ENCODE measurements at places on chromosomes 7 and 10.
A peak's percentile ranks its signal among the peaks of the same experiment; 100 is the strongest.

- no peak for DNase-seq
These were observed 37.3 kb downstream of the DNAH11 start for GRCh38 chr7:21580073-21580521.

GRCh38 chr10:6151087-6151977 is 51.4 kb upstream of the PFKFB3 start:
- DNase-seq = no peak

- DNase-seq = no peak
These were observed 4.8 kb upstream of the ZNF488 start for GRCh38 chr10:47388879-47389278.

GRCh38 chr10:14652816-14653215 is 121.9 kb downstream of the FAM107B start:
- DNase-seq = no peak

- DNase-seq = no peak
These were observed 266.1 kb downstream of the PRPF18 start for GRCh38 chr10:13852872-13853271.

GRCh38 chr7:150818971-150819370 is 18.4 kb downstream of the TMEM176A start:
- DNase-seq = no peak

DNA sequence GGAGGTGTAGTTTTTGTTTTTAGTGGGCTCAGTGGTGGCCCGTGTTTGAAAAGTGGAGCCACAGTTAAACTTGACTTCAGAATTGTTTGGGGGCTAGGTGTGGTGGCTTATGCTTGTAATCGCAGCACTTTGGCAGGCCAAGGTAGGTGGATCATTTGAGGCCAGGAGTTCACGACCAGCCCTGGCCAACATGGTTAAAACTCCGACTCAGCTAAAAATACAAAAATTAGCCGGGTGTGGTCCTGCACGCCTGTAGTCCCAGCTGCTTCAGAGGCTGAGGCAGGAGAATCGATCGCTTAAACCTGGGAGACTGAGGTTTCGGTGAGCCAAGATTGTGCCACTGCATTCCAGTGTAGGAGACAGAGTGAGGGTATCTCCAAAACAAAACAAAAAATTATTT is 1.8 kb downstream of the CCT6A start:
- DNase-seq = no peak

GRCh38 chr7:93212881-93213280 is 13.4 kb downstream of the HEPACAM2 start:
- DNase-seq = peak; percentile 87

DNA sequence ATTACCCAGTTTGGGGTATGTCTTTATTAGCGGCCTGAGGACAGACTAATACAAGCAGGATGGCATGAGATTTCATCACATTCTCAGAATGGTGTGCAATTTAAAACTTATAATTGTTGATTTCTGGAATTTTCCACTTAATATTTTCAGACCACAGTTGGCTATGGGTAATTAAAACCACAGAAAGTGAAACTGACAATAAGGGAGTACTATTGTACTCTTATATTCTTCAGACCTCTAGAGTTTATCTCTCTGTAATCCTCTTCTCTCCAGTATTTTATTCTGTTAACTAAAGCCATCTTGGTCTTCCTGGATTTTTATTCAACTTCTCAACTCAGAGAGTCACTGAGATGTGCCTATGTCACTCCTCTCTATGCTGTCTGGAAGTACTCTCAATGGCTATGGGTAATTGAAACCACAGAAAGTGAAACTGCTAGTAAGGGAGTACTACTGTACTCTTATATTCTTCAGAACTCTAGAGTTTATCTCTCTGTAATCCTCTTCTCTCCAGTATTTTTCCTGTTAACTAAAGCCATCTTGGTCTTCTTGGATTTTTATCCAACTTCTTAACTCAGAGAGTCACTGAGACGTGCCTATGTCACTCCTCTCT is 118.3 kb downstream of the PPP1R17 start:
- no peak for DNase-seq

DNA sequence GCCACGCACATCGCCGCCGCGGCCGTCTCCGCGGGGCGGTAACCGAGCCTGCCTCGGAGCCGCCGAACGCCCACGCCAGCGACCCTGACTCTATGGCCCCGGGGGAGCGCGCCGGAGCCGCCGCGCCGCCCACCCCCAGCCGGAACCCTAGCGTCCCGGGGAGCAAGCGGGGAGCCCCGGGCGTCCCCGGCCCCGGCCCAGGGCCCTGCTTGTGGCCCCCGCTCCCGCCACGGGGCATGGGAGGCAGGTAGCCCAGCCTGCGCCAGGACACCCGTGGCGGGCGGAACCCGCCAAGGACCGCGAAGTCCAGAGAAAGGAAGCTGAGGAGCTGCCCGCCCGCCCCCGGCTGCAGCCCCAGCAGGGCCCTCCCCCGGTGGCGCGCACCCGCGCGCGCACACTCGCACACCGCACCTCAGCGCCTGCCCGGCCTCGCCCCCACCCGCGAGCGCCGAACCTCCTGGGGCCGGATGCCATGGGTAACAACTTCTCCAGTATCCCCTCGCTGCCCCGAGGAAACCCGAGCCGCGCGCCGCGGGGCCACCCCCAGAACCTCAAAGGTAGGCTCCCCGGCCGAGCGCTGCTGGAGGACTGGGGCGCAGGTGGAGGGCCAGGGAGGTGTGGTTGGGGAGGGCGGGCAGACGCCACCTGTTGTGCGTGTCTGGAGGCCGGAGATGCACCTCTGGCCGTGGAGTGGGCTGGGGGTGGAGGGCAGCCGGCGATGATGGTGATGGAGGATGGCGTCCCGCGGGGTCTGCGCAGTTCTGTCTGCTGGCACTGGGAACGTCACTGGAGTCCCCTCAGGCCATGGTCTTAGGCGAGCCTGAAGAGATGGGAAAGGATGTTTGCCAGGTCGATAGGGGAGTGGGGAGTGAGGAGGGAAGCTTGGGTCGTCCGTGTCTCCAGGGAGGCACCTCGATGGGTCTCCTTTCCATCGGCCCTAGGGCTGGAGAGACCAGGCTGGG is 692 bp downstream of the NEURL1 start:
- peak; percentile 3 for DNase-seq

DNA sequence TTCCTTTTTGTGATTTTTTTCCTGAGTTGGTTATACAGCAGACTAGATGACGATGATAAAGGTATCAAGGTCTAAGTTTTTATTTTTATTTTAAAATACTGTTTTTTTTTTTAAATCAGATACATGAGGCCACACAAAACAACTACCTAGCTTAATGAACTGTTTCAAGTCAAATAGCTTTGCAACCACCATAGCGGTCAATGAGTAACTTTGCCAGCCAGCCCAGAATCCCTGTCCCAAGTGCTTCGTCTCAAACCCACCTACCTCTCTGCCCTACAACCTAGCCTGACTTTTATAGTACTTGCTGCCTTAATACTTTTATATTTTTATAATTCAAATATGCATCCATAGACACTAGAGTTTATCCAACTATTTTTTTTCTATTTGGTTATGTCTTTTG is 676.5 kb downstream of the NRG3 start:
- no peak for DNase-seq

- DNase-seq = no peak
These were observed 242.6 kb downstream of the BICC1 start for GRCh38 chr10:58755340-58755610.

DNA sequence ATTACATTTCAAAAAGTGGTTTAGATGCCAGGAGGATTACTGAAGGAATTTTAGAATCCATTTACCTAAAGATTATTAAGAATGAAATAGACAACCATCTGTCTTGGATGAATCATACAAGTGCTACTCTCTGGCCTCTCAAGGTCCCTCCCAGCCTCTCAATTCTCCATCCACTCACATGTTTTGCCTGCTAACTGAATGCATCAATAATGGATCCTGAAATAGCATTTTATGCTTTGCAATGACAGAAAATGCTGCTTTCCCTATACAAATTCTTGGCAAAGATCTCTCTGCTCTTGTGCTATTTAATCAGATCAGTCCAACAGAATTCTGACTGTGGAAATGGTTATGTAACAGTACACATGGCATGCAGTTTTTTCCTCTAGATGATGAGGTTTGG is 68.1 kb downstream of the HBP1 start:
- no peak for DNase-seq

DNA sequence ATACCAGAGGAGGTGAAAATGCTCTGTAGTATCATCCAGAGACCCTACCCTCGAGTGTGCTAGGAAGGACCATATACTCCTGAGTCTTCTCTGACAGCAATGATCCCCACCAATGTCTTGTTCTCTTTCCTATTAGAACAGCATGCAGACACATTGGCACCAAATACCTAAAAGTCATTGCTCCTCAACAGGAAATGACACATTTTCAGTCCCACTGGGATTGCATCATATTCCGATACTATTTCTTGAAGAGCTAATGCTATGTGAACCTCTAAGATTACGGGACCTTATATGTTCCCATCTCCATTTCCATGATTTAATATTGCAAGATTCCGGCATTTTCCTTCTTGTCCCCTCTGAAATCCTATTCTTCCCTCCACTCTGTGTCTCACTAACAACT is 177.4 kb downstream of the NRP1 start:
- no peak for DNase-seq

GRCh38 chr10:22486431-22486830 is 141.1 kb downstream of the SPAG6 start:
- DNase-seq = no peak

DNA sequence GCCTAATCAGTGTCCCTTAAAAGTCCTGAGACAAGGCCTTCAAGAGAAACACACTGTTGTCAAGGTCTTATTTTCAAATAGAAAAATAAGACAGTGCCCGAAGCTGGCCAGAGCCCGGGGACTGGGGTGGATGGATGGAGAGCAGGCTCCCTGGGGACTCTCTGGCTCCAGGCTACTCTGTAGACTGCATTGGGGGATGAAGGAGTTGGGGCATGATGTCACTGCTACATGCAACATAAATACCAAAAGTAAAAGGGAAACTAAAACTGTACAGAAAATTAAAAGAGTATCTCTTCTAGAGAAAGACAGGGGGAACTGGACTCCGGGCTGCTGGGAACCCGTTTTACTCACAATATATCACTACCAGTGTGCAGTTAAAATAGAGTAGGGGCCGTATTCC is 629.8 kb downstream of the KCNMA1 start:
- DNase-seq = no peak

DNA sequence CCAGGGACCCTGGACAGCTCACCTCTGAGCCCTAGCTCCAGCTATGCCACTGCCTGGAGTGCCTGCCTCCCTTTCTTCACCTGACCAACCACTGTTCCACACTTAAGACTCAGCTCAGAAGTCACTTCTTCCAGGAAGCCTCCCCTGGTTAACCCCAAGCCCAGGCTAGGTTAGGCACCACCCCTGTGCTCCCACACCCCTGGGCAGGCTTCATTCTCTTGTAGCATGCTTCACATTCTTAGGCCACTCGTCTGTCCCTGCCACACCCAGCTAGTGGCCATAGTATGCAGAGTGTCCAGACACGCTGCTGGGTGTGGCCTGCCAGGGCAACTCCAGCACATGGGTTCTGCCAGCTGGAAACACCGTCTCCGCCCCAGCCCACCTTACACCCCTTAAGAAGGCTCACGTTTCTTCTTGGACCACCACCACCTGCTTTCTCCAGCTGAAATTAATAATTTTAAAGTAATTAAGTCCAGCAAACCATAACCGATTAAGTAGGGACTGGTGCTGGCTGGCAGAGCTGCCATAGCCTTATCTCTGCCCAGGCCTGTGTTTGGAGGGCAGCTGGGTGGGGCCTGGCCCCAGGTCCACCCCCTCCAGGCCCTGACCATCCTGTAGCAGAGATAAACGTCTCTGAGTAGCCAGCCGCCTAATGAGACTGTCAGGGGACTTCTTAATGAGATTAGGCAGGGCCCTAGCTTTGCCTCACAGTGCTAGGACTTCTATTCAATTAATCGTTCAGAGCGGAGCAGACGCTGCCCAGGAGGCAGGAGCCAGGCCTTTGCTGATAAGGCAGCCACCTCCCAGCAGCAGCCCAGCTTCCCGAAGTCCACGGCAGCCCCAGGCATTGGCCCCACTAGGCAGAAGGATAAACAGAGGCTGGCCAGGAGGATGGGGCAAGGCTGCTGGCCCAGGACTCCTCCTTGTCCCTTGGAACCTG is 20.5 kb downstream of the GRID1 start:
- DNase-seq = no peak

DNA sequence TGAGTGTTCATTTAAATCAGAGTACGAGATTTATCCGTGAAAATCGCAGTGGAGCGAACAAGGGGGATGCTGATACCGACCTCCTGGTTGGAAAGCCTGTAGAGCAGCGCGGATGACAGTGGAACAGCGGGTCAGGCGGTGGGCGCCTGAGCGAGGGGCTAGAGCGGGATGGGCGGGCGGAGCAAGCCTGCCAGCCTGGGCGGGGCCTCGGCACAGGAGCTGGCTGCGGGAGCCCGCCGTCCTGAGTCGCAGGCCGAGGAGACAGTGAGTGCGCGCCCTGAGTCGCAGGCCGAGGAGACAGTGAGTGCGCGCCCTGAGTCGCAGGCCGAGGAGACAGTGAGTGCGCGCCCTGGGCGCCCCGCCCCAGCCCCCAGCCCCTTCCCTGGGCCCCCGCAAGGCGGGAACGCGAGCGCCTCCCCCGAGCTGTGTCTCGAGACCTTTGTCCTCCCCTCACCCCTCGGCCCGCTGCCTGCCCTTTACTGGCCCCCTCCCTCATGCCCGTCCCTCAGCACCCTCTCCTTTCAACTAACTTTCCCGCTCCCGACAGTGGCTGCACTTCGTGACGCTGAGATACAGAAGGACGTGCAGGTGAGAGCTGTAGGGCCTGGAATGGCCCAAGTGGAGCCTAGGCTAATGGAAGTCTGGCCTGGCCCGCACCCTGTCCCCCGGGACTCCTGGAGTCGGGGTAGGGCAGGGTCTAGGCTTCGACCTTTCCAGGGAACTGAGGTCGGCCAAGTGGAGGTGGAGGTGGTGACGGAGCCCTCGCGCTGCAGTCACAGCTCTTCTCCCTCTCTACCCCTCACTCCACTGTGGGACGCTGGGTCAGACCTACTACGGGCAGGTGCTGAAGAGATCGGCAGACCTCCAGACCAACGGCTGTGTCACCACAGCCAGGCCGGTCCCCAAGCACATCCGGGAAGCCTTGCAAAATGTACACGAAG is at the start of gene AS3MT:
AS3MT (plus strand) TSS at position 213 of the 941 bp plus-strand sequence; CDS start at position 336, 123 bp downstream.
- DNase-seq = peak; percentile 44

- no peak for DNase-seq
These were observed 50.6 kb upstream of the DUSP5 start for GRCh38 chr10:110446954-110447608.

GRCh38 chr10:110269374-110270318 is 35.1 kb downstream of the SMNDC1 start:
- DNase-seq = no peak
